ENCODE measurements at places on chromosomes 3 and 15. TPM values are rescaled to one million over a fixed set of nuclear protein-coding genes. Genes with fewer than 3 reads are reported as not detected.

- DNase-seq, result no peak
- H3K4me1 ChIP-seq, result no peaks in the 10 kb centered on the region
- H3K27ac ChIP-seq, result peak overlapping the region; percentile 79
- H3K36me3 ChIP-seq, result no peaks in the 10 kb centered on the region
- H3K27me3 ChIP-seq, result no peaks in the 10 kb centered on the region
Observed at GRCh38 chr3:171284308-171285075, 175.7 kb downstream of the TNIK start.

GRCh38 chr3:20563985-20564384, 378.0 kb upstream of the SGO1 start:
- no peaks in the 10 kb centered on the region for H3K36me3 ChIP-seq
- H3K27ac ChIP-seq, result no peak overlapping the region
- H3K4me1 ChIP-seq, result no peaks in the 10 kb centered on the region
- no peaks in the 10 kb centered on the region for H3K27me3 ChIP-seq
- DNase-seq, result no peak

GRCh38 chr3:134366928-134367811, 7.1 kb downstream of the AMOTL2 start:
- H3K27ac ChIP-seq, result peak overlapping the region; percentile 100
- H3K4me1 ChIP-seq, result peaks cover 41% of the 10 kb centered on the region
- DNase-seq, result peak; percentile 46

DNA sequence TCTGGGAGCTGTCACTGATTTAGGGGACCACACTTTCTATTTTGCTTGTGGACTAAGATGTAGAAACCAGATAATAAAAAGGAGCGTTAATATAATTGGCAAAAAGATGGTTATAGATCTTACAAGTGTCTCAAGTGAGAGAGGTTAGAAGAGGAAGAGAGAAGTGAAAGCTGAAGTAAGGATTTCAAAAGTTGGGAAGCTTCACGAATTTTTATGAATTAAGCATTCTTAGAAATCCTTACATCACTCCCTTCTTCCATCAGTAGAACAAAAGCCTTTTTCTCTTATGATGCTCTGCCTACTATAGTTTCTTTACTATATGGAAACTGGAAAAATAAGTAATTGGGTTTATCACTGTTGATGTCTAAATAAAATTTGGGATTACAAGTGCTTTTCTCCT, 146.5 kb downstream of the FNDC3B start:
- H3K27ac ChIP-seq, result no peak overlapping the region
- no peaks in the 10 kb centered on the region for H3K36me3 ChIP-seq
- H3K4me1 ChIP-seq, result peaks cover 7% of the 10 kb centered on the region
- no peak overlapping the region for H3K4me3 ChIP-seq

DNA sequence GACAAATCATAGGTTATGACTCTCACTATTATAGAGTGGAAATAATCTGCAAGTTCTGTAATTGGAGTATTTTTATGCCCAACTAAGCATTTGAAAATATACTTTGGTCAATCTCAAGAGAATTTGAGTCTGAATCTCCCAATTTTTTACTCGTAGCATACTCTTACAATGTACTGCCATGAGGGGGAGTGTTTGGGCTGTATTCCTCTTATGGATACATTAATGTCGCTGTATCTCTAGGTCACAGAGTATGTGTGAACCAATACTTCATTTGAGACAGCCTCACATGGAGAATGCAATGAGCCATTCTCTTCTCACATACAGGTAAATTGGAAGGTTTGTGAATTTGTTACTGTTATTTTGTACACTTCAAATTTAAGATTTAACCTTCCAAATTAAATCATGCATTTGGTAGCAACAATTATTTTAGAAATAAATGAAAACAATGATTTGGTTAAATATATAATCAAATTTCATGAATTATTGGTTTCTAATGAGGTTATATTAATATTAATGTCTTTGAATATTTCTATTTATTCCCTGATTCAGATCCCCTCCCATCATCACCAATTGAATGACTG, 5.5 kb upstream of the CD200 start:
- H3K36me3 ChIP-seq, result no peaks in the 10 kb centered on the region
- H3K4me1 ChIP-seq, result no peaks in the 10 kb centered on the region
- H3K27ac ChIP-seq, result no peak overlapping the region
- no peak for DNase-seq

DNA sequence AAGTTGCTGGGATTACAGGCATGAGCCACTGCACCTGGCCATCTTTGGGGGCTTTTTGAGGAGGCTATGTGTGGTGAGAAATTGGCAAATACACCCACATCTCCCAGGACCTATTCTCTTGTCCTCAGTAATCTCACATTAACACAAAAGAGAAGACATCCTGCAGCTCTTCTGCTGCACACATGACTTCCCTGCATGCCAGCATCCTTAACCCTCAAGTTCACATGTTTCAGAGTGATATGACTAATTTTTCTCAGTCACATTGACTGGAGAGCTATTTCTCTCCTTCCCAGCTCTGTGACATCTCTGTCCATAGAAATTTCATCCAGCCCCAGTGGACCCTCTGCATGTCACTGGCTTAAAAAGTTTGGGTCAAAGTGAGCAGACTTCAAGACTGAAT, 1.9 kb upstream of the SKIC8 start:
- H3K27me3 ChIP-seq, result peaks cover 10% of the 10 kb centered on the region
- H3K4me3 ChIP-seq, result no peak overlapping the region
- H3K4me1 ChIP-seq, result peaks cover 8% of the 10 kb centered on the region
- no peak overlapping the region for H3K27ac ChIP-seq

DNA sequence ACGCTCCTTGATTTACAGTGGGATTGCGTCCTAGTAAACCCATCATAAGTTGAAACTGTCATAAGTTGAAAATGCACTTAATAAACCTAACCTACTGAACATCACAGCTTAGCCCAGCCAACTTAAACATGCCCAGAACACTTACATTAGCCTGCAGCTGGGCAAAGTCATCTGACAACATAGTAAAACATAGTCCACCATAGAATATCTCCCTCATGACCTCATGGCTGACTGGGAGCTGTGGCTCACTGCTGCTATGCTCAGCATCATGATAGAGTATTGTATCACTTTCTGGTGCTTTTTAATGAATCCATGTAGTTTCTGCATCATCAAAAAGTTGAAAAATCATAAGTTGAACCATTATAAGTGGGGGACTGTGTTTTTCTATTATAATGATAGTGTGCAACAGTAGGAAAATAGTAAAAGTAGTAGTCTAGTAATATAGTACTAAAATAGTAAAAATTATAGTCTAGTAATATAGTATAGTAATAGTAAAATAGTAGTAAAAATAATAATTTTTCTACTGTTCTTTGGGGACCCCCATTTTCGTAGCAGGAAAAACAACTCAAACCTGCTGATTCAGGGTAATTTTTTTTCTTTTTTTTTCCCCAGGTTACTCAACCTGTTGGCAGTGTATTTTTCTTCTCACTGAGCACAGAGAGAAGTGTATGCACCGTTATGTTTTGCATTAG, 233.5 kb downstream of the MYRIP start:
- H3K4me1 ChIP-seq, result no peaks in the 10 kb centered on the region
- no peak for DNase-seq
- no peak overlapping the region for H3K4me3 ChIP-seq
- no peaks in the 10 kb centered on the region for H3K27me3 ChIP-seq
- H3K27ac ChIP-seq, result no peak overlapping the region
- no peaks in the 10 kb centered on the region for H3K36me3 ChIP-seq

DNA sequence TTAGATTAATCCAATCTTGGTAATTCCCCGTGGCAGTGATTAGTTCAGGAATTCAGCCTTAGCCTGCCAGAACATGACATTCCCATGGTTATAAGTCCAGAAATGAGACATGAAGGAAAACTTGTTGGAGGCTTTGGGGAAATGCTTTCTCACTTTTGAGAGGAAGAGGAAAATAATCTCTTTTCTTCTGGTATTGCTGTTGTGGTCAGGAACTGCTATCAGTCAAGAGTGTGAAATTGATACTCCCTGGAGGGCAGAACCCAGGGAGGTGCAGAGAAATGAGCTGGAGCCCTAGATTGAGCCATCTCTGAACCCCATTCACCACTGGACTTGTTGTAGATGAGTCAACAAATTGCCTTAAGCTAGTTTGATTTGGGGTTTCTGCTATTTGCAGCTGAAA, 38.6 kb upstream of the APH1B start:
- H3K4me1 ChIP-seq, result peaks cover 17% of the 10 kb centered on the region
- H3K27me3 ChIP-seq, result no peaks in the 10 kb centered on the region
- no peak for DNase-seq

- no peak overlapping the region for H3K27ac ChIP-seq
- no peaks in the 10 kb centered on the region for H3K36me3 ChIP-seq
- H3K4me1 ChIP-seq, result no peaks in the 10 kb centered on the region
- no peak for DNase-seq
- no peaks in the 10 kb centered on the region for H3K27me3 ChIP-seq
Observed at GRCh38 chr15:52162260-52162659, 28.9 kb downstream of the GNB5 start.

- peak overlapping the region; percentile 67 for H3K27ac ChIP-seq
- no peaks in the 10 kb centered on the region for H3K36me3 ChIP-seq
- no peak for DNase-seq
- H3K4me1 ChIP-seq, result no peaks in the 10 kb centered on the region
- no peak overlapping the region for H3K4me3 ChIP-seq
Observed at GRCh38 chr15:64883997-64884511, 27.6 kb upstream of the ANKDD1A start.

DNA sequence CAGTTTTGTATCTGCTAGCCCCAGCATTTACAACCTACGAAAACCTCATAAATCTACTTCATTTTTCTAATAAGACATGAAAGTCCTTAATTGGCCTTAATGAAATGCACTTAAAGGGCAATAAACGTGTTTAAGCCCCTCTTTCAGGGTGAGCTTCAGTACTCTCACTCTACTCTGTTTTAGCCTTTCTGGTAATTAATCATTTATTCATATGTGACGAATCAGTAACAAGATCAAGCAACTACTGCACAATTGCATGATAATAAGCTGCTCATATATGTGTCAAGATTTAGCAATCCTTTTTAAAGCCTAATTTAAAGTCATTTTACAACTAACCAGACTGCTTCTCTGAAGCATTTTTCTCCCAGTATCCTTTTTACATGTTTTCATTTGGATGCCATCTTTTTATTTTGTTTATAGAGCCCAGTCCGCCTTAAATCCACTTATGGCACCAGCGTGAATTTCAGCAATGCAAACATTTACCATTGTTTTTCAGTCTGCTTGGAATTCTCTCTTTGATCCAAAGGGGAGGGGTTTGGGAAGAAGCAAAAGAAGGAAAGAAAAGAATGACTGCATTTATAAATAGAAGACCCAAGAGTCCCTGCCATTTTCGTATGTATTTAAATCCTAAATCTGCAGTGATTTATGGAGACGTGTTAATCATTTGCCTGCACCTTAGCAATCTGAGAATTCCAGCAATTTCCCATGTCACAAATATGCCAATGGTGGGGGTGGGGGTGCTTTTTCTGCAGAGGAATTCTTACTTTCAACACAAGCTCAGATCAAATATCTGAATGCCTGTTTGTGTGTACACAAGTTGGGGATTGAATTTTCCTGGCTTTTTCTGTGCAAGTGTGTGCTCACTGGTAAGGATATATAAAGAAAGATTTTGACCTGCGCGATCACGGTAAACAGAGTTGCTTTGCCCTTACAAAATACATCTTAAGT, 230.8 kb upstream of the TBC1D5 start:
- no peak overlapping the region for H3K4me3 ChIP-seq
- H3K27me3 ChIP-seq, result no peaks in the 10 kb centered on the region
- H3K27ac ChIP-seq, result no peak overlapping the region
- DNase-seq, result no peak

DNA sequence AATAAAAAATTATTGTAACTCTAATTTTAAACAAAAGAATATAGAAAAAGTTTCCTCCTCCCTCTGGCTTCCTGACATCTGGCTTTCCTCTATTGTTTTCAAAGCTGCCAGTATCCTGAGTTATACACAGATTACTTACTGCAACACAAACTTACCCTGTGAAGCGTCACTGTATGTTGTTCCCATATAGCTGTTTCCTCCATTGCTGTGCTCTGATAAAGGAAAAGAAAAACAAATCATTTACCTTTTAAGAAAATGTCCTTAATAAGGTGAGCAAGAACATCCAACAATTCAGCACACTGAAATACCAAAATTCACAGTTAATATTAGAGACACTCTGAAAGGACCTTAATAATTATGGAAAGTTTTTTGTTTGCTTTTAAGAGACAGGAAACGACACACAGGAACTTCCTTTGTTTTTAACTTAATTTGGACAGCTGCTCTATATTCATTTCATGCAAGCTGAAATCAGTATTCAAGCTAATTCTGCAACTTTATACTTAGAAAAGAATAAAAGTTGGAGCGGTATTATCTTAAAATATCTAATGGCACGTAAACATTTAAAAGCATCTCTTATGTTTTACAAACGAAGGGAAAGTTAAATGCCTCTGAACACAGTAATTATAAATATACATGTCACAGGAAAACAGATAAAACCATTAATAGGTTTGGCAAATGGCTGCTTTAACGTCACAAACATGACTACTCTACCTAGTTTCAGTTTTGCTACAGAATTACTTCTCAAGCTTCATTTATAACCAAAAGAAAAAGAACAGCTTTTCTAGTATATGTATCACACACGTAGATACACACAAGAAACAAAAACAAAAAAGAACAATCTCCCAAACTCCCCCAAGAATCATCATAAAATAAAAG, 21.5 kb downstream of the TJP1 start:
- H3K36me3 ChIP-seq, result no peaks in the 10 kb centered on the region
- no peak for DNase-seq
- H3K27ac ChIP-seq, result no peak overlapping the region
- peak overlapping the region; percentile 24 for H3K4me3 ChIP-seq
- H3K27me3 ChIP-seq, result no peaks in the 10 kb centered on the region
- peaks cover 6% of the 10 kb centered on the region for H3K4me1 ChIP-seq

GRCh38 chr3:138941259-138941885, 5.6 kb downstream of the FOXL2 start:
- H3K4me1 ChIP-seq, result no peaks in the 10 kb centered on the region
- no peak overlapping the region for H3K4me3 ChIP-seq
- no peaks in the 10 kb centered on the region for H3K36me3 ChIP-seq
- H3K27ac ChIP-seq, result no peak overlapping the region
- H3K27me3 ChIP-seq, result peaks cover 13% of the 10 kb centered on the region
- DNase-seq, result no peak

GRCh38 chr3:130755666-130756065, 9.0 kb upstream of the PIK3R4 start:
- DNase-seq, result no peak
- H3K4me1 ChIP-seq, result no peaks in the 10 kb centered on the region
- H3K4me3 ChIP-seq, result no peak overlapping the region
- no peaks in the 10 kb centered on the region for H3K27me3 ChIP-seq

CYP1A1 gene
- total RNA-seq, result 32.1 TPM

PLXND1 gene
- total RNA-seq, result 53.6 TPM

MAP6D1 gene
- total RNA-seq, result 0.33 TPM

SEMA5B gene
- 0.15 TPM for total RNA-seq

PDE8A gene
- total RNA-seq, result 60.5 TPM

Data from breast epithelium (tissue), 4 donors.